Right ventricle myocardium superior (tissue), 1 donor: ENCODE measurements at places on chromosomes 13 and 19.

GRCh38 chr13:36432106-36432544 lies at the start of gene CCNA1:
TSS of gene CCNA1 (plus strand) at chr13:36432495. CDS start at chr13:36433057, 562 bp downstream.
- DNase-seq, result peak; percentile 42

GRCh38 chr13:113153810-113154748 lies 4.4 kb upstream of the PROZ start:
- DNase-seq, result peak; percentile 88

- DNase-seq, result no peak
Observed at GRCh38 chr13:111139452-111139851, 24.3 kb downstream of the ARHGEF7 start.

GRCh38 chr13:102277286-102277685 lies 124.6 kb downstream of the FGF14 start:
- DNase-seq, result peak; percentile 72

DNA sequence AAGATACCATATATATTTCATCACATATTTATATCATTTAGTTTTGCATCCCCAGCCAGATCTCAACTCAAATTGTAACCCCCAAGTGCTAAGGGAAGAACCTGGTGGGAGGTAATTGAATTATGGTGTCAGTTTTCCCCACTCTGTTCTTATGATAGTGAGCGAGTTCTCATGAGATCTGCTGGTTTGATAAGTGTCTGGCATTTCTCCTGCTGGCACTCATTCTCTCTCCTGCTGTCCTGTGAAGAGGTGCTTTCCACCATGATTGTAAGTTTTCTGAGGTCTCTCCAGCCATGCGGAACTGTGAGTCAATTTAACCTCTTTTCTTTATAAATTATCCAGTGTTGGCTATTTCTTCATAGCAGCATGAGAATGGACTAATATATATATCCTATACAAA lies 462.5 kb upstream of the SLITRK5 start:
- no peak for DNase-seq

GRCh38 chr13:106089261-106089980 lies 446.0 kb downstream of the EFNB2 start:
- no peak for DNase-seq

GRCh38 chr13:54241719-54242118 lies 1213.1 kb downstream of the OLFM4 start:
- DNase-seq, result no peak

GRCh38 chr19:31334101-31334848 lies 15.0 kb downstream of the TSHZ3 start:
- DNase-seq, result no peak

GRCh38 chr19:52778811-52779210 lies 7.8 kb downstream of the ZNF600 start:
- DNase-seq, result no peak

GRCh38 chr19:954672-955494 lies 29.0 kb downstream of the ARID3A start:
- no peak for DNase-seq

DNA sequence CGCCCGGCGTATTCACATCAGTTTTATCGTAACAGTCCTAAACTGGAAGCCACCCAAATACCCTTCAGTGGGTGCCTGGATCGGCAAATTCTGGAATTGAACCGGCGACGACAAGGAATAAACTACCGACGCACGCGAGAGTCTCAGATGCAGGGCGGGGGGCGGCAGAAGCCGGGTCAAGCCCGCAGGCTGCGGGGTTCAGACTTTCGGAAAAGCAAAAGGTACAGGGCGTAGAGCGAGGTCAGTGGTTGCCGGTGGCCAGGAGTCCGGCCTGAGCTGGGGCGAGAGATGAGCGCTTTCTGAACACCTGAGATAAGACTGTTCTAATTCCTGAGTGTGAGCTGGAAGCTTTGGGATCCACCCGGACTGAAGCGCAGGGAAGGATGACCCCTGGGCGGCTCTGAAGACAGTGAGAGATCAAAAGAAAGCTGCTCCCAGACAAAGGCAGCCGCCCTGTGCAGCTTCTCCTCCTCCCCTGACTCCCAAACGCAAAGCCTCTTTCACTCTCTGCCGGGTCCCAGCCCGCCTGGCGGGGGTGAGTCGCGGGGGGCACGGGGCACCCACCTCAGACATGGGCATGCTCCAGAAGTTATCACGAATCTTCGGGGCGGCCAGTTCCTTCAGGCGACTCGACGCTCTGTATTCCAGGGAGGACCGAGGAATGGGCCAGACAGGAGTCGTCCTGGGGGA lies 26.2 kb upstream of the MIER2 start:
- peak; percentile 26 for DNase-seq

- no peak for DNase-seq
Observed at GRCh38 chr13:58806401-58806800, 1174.9 kb downstream of the PCDH17 start.

DNA sequence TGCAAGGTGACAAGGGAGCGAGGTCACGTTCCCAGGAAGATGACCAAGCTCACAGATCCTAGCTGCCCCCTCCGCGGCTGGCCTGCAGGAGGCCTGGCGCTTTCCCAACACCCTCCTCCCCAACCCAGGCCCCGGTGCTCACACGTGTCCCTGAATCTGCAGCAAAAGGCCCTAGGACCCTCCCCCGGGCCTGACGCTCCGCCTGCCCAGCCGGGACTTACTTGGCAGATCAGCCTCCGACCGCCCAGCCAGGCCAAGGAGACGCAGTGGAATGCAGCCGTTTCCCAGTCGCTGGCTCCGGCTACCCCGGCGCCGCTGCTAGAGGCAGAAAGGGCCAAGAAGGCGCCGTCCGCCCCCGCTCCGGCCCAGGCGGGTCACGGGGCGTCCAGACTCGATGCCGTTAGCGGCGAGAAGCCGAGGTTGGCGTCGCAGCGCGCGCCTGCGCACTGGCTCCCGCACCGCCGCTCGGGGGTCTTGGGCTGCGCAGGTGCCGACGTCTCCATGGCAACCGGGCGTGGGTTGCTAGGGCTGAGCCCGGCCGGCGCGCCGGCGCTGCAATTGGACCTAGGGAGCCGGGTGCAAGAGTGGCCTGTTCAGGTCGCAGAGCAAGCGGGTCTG lies at the start of gene PNMA8A:
Gene PNMA8A, minus strand, starts transcription at position 448 of the 618 bp plus-strand sequence. CDS start 528 bp downstream, outside the sequence.
- peak; percentile 86 for DNase-seq

DNA sequence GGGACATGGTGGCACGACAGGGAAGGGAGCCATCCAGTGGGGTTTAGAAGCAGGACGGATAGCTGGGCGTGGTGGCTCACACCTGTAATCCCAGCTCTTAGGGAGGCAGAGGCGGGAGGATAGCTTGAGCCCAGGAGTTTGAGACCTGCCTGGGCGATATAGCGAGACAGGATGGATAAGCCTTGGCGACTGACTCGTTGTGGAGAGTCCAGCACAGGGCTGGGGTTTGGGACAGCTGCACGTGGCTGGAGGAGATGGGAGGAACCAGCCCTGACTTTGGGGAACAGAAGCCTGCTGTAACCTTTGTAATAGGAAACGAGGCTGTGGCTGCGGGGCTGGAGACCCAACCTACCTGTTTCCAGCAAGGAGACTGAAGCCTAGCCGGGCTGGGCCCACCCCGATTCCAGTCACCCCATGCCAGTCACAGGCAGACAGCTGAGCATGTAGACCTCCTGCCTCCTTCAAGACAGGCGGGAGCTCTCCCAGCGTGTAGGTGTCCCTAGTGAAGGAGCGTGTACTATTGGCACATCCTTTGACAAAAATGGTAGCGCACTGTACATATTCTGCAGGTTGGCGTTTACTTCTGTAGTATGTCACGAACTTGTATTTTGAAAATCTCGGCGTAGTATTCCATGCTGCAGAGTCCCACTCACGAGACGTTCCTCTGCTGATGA lies 8.0 kb downstream of the LENG1 start:
- no peak for DNase-seq

GRCh38 chr13:33139184-33139583 lies 123.0 kb downstream of the KL start:
- DNase-seq, result peak; percentile 67

DNA sequence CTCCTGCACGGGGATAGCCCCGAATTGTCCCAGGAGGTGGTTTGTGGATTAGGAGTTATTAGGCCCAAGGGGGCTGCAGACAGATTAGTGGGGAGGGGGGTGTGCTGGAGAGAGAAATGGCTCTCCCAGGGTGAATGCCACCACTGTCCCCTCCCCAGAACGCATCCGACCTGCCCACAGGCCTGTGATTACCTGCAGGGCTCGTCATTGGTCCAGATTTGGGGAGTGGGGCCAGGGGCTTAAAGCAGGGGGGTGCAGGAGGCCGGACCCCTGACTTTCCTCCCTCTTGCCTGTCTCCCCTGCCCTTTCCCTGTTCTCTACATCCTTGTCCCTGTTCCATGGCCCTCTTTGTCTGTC lies 1.2 kb downstream of the NRTN start:
- no peak for DNase-seq

- DNase-seq, result no peak
Observed at GRCh38 chr19:7606289-7606688, 10.6 kb downstream of the CAMSAP3 start.
